OCI-LY7 (cell line): ENCODE measurements at places on chromosomes 6 and 20.

DNA sequence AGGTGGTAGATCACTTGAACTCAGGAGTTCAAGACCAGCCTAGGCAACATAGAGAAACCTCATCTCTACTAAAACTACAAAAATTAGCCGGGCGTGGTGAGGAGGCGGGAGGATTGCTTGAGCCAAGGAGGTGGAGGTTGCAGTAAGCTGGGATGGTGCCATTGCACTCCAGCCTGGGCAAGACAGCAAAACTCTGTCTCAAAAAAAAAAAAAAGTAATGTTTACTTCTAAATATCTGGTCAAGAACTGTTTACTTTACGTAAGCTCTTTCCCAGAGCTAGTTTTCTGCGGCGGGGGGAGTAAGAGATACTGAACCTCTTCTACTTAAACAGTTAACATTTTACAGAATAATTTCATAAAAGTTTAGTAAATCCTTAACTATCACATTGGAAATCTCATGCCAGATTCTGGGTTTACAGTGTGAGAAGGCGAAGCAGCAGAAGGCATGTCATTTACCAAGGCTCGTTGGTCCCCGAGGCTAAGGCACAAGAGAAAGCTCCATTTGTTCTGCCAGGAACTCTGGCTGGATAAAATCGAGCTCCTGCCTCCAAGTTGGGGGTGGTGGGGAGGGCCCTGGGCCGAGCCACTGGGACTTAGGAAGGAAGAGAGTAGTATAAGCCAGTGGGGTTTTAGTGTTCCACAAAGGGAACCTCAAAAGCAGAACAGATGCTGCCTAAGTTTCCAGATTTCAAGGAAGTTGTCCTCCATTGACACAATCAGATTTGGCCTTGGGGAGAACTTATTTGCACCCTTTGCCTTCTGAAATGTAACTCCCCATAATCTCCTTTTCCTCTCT is 41.7 kb downstream of the ARFGEF2 start:
- DNase-seq, result no peak

DNA sequence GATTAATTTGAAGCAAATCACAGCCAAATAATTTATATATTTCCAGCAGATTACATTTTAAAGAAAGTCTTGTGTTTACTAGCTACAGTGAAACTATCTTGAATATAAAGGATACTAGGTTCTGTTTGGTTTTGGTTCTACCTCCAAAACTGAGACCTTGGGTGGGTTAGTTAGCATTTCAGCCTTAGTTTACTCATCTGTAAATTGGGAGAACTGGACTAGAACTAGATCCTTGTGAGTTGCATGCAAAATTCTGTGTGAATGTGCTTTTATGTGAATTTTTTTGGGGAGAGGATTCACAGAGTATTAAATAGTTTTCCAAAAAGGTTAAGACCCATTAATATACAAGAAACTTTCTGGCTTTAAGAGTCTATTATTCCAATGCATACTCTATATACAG is 4.1 kb downstream of the GMNN start:
- no peak for DNase-seq

DNA sequence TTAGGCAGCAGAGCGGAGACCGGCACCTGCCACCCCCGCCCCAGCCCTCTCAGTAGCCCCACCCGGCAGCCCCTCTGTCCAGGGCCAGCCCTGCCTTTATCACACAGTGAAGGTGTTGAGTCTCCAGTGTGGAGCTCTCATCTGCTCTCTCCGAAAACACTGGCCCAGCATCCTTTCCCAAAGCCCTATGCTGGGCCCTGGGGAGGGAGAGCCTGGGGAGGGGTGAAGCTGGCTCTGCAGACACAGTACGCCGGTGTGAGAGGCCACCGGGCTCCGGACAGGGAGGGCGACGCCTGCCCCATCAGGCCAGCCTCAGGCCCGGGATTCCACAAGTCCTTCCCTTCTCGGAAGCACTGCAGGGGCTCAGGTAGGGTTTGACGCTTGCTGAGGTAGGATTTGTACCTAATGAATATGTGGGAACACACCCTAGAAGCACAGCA is 186.9 kb downstream of the ERMARD start:
- DNase-seq, result no peak

DNA sequence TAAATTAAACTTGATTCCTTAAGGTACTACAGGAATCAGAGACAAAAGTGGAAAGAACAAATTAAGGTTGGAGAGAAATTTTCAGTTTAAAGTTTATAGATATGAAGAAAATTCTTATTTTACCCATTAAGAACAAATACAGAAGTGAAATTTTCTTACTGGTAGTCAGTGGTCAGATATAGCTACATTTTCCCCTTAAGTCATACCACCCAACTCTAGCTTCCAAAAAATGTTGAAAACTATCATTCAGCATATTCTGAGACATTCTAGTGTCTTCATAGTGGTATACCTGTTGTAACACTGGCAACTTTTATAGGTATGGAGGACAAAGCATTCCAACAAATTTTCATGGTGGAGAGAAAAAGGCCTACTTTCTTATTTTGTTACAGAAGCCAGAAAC is 15.6 kb upstream of the SUMO4 start:
- no peak for DNase-seq

DNA sequence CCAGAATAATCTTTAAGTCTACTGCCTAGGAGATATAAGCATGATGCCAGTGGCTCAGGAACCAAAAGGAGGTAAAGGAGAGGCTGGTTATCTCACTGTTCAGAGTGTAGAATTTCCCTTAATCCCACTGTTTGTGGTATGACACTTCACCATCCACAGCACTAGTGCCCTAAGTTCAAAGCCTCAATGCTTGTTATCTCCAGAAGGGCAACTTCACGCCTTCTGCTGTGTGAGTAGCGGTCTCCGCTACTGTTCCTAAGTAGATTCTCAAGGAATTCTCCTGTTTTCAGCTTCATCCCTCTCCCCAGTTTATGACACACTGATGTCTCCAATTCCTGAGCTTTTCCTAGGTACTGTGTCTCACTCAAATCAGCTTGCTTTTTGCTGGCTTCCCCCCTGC is 13.7 kb upstream of the SNPH start:
- no peak for DNase-seq

DNA sequence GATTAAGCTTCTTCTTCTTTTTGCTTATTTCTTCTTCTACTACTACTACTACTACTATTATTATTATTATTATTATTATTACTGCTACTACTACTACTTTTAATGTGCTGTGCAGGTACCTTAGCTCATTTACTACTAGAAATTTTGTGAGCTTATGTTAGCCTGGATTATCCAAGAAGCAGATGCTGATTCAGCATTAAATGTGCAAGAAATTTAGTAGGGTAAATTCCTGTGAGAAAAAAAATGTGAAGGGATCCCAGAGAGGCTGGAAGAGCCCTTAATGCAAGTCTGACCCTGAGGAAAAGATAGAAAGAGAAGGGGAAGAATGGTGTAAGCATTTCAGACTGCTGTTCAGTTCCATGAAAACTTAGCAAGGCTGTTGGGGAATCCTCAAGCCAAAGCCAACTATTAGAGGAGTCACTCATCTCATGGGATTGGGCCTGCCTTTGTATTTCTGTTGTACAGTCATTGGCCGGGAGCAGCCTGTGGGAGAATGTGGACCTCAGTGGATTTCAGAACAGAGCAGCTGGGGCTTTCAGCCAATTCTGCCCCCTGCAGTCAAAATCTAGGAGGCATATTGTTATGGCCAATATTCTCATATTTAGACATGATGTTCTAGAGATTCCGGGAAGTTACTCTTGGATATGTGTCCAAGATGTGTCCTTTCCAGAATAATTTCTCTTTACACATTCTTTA is 37.2 kb upstream of the TSPYL1 start:
- DNase-seq, result no peak

GRCh38 chr20:60238992-60239660 is 280.9 kb downstream of the CDH26 start:
- DNase-seq, result no peak

GRCh38 chr6:20575125-20575524 is 40.9 kb downstream of the CDKAL1 start:
- DNase-seq, result no peak

- no peak for DNase-seq
Measured at GRCh38 chr20:57111028-57111373, 155.4 kb downstream of the BMP7 start.

GRCh38 chr6:119182875-119183274 is 104.4 kb upstream of the FAM184A start:
- DNase-seq, result no peak

DNA sequence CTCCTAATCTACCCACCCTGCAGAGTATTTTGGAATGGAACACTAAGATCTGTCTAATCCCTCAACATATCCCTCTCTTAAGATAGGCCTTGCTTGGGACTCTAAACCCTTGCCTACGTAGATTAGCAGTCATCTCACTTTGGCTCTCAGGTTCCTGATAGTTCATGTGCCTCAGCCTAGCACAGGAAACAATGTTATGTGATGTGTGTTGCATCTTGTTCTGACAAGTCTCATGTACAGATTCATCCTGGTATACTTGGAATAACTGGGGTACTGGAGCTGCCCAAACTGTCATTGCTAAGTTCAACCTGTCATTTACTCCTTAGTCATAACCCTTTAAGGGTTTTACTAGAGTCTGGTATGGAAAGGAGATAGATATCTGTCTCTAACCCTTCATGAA is 34.1 kb downstream of the TREML1 start:
- DNase-seq, result no peak

DNA sequence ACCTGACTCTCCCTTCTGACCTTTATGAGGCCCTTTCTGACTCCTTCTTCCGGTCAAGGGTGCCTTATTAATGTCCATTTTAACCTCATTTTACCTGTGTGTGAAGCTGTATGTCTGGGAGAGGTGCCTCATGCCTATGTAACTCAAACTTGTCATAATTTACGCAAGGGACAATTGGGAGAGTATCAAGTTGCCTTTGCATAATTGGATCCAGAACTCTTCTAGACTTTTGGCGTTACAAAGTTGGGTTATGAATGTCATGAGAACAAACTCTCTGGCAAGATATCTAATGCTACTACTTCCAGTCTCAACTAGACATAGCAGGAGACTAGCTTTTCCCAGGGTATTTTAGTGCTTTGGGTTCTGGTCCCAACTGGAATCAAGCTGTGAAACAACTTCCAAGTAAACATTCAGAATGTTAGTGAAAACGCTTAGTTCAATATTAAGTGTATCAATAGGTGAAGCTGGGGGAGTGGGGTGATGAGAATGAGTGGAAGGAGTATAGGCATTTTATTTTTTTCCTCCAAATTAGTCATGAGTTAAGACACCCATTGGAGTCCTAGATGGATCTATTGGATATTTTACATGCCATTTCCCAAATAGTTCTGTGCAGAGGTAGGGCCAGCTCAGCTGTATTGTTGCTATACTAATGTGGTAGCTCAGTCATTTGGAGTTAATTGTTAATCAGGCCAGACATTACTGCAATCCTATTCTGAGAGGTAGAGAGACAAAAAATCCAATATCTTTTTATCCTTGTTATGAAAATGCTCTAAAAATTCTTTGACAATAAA is 159.9 kb downstream of the TFAP2B start:
- no peak for DNase-seq

GRCh38 chr6:3825851-3826581 is 23.2 kb upstream of the FAM50B start:
- no peak for DNase-seq

- DNase-seq, result no peak
Measured at GRCh38 chr20:62704341-62704948, 4.2 kb upstream of the NTSR1 start.

- peak; percentile 97 for DNase-seq
Measured at GRCh38 chr20:18566892-18567738, at the start of gene SMIM26. TSS of gene SMIM26 (plus strand) at chr20:18567432. CDS start at chr20:18567479, 47 bp downstream.

DNA sequence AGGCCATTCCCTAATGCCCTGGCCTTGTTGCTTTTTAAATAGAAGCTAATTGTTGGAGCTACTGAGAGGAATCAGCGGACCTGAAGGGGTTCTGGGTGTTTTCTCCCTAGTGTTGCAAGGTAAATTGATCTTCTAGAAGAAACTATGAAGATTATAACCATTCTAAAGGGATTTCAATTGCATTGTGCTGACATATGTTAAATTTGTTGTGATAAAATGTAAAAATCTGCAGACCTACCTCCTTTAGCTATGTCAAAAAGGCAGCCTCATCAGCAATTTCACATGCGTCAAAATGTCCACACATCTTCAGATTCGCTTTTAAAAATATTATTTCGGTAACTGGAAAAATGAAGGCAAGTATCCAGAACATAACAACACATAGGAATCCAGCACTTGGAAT is 44.4 kb downstream of the IYD start:
- DNase-seq, result no peak

GRCh38 chr20:48772183-48772976 is 55.4 kb downstream of the PREX1 start:
- peak; percentile 41 for DNase-seq

- no peak for DNase-seq
Measured at GRCh38 chr6:142485256-142485655, 183.4 kb downstream of the ADGRG6 start.

DNA sequence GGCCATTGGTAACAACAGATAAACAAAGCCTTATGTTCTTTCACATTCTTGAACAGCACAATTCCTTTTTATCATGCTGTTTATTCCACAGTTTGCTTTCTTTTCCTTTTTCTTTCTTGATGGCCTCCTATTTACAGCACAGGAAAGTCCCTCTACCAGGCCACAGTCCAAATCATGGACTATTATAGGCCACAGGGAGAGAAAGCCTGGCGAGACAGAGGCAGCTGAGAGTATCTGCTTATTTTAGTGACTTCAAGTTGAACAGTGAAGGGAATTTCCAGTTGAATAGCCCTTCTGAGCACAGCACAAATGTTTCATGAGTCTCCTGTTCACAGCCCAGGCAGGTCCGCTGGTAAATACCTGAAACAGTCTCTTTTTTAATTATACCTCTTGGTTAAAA is 263.7 kb upstream of the ARID1B start:
- DNase-seq, result no peak

- no peak for DNase-seq
Measured at GRCh38 chr20:54645445-54646155, 170.2 kb downstream of the DOK5 start.

GRCh38 chr6:45990162-45990561 is 25.5 kb downstream of the CLIC5 start:
- no peak for DNase-seq

DNA sequence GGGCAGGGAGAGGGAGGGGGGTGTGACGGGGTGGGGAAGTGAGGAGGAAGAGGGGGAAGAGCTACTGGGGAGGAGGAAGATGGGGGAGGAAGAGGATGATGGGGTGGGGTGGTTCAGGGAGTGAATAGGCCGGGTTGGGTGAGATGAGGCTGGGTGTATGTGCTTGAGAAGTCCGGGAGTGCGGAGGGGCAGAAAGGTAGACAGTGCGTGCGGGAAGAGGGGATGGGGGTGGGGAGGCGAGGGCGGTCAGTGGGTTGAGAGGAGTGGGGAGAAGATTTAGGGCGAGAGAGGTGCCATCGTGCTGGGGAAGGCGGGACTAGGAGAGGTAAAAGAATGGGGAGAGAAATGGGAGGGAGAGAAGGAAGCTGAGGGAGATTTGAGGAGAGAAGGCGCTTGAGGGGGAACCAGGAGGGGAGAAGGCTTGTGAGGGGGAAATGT is 30.9 kb upstream of the NOTCH4 start:
- DNase-seq, result no peak

- peak; percentile 19 for DNase-seq
Measured at GRCh38 chr6:55445648-55446204, 118.5 kb downstream of the GFRAL start.

DNA sequence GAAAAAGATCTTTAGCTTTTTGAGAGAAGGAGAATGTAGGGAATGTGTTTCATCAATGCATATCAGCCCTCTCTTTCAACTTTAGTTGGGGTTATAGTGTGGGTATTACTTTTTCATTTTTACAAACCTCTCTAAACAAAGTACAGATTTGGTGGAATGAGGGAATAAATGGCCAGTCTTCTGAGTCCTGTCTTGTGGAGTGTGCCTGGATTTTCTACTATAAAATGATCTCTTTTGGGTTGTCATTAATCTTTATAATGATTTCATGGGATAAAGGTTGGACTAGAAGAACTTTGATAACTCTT is 209.3 kb downstream of the RNF144B start:
- no peak for DNase-seq

GRCh38 chr20:14521436-14521835 is 184.0 kb upstream of the FLRT3 start:
- no peak for DNase-seq
